Activated gamma-delta T cell treated with anti-CD3 and anti-CD28 coated beads, Interleukin-2, amount 50 U/mL, for 16 hours (primary cell): ENCODE measurements at places on chromosomes 2 and 18.

DNA sequence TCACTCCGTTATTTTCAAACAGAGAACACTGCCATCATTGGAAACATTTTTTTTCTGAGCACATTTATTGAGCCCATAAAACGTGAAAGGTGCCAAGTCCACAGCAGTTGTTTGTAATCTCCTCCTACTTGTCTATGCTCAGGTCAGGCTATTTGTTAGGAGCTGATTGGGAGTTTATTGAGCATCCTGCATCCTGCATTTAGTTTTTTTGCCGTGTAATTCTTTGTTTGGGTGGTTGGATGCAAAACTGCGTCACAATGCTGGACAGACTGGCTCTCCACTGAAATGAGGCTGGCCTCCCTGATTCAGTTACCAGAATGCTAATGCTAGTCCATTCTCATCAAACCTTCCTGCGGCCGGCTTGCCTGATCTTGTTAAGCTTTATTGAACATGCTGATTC, 71.4 kb downstream of the RAPGEF4 start:
- DNase-seq: no peak

DNA sequence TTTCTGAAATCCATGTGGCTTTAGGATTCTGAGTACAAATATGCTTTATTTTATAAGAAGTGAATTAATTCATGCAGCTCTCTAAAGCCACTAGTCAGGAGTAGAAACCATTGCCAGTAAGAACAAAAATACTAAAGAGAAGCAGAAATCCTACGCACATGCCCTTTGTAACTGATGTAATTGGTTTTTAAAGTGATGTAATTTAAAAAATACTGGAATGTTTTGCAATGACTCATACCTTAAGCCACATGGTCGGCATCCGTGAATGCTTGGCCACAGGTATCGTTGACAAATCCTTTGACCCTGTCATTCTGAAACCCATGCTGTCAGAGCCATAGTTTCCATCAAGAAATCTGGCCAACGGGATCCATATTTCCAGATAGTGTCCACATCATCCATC, 213.3 kb downstream of the ACKR3 start:
- no peak for DNase-seq

DNA sequence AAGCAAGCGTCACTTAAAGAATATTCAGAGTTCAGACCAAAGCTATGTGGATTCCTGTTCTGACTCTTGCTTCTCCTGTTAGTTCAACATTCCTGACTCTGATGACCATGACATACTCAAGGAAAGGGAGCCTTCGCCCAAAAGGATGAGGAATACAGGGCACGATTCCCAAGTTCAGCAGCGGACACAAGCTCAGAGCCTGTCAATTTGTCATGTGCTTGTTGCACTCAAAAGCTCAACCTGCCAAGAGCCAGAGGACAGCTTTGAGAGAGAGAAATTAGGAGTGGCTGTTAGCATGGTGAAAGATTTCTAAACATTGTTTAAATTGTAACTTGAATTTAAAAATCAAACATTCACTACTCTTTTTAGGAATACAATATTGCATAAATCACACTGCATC, 33.3 kb downstream of the APLF start:
- no peak for DNase-seq

DNA sequence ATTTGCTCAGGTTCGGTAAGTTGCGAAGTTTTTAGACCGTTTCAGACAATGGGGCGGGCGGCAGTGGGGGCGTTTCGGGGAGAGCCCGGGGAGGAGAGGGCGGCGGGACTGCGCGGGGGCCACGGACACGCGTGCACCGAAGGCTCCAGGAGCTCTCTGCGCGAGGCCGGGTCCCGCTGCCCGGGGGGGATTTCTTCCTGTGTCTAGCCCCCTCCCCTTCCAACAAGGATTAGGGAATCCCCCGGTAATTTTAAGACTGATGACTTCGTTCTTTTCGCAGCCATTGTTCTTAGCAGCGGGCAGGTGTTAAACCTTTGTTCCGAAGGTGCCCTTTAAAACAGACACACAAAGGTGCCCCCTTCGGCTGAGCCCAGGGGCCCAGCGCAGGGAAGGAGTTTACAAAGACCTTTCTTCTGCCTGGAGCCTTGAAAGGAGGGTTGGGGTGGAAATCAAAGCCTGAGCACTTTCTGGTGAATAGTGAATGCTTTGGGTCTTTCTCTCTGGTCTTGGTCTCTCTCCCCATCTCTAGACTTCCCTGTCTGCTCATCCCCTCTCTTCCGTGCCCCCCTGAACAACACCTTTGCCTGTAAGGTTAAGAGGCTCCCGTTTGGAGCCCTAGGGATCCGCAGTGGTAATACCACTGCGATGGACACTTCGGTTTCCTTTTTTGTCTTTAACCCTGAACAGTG, 2.1 kb downstream of the TRIB2 start:
- peak; percentile 14 for DNase-seq

GRCh38 chr2:201781557-201782051, 871 bp upstream of the ALS2 start:
- DNase-seq: no peak

DNA sequence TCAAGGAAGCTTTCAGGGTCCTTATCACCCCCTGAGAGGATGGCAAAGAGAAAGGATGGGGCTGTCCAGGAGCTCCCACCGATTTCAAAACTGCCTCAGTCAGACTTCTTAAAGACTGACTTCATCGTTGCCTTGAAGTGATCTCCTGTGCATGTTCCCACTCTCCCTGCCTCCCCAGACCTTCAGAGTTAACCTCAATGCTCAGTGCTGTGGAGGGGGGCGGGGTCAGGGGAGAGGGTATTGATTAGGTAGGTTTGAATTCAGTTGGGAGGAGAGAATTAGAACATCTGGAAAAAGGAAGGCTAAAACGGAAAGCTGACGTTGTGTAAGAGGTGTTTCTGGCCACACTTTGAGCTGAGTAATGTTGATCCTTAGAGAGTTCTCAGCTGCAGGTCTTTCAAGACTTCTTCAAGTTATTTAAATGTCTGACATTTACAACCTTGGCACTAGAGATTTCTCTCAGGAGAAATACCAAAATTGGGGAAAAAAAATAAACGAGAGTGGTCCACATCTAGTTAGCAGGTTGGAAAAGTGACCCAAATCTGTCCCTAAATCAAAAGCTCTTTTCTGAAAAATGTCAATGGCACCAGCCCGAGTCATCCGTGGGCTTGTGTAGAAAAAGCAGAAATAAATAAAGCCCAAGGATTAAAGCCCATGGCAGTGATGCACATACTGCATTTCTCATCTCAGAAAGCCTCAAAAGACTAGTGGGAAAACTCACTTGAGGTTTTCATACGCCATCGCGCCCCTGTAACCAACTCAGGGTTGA, 134.7 kb upstream of the EPAS1 start:
- DNase-seq: no peak

DNA sequence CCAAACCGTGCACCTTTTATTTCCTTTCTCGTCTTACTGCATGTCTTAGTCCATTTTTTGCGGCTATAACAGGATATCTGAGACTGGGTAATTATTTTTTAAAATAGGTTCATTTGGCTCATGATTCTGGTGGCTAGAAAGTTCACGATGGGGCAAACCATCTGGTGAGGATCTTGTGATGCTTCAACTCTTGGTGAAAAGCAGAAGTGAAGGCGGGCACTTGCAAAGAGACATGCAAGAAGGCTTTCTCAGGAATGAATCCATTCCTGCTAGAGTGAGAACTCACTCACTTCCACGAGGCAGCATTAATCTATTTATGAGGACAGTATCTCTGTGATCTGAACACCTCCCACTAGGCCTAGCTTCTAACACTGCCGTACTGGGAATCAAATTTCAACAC, 327.1 kb upstream of the RBMS1 start:
- no peak for DNase-seq

DNA sequence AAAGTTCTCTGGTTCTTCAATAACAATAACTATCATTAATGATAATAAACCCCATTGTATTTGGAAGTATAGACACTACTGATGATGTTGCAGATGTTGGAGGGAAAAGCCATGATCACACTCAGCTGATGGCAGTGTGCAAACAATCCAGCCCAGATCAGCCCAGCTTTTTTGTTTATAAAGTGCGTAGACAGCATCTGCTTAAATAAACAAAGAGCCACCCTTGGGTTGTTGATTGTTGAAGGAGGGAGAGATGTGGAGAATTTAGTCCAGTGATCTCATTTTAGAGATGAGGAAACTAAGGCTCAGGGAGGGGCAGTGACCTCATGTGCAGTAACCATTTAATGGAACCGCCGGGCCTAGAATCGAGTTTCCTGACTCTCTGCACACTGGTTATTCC, 56.0 kb upstream of the MEX3C start:
- DNase-seq: no peak
